ENCODE measurements at places on chromosomes 3 and 15. TPM values are rescaled to one million over a fixed set of nuclear protein-coding genes. Genes with fewer than 3 reads are reported as not detected.

- no peak overlapping the region for H3K27ac ChIP-seq
- H3K4me3 ChIP-seq: no peak overlapping the region
- H3K36me3 ChIP-seq: no peaks in the 10 kb centered on the region
- no peaks in the 10 kb centered on the region for H3K27me3 ChIP-seq
- peaks cover 8% of the 10 kb centered on the region for H3K4me1 ChIP-seq
Measured at GRCh38 chr3:138492980-138493675, 58.7 kb downstream of the ESYT3 start.

DNA sequence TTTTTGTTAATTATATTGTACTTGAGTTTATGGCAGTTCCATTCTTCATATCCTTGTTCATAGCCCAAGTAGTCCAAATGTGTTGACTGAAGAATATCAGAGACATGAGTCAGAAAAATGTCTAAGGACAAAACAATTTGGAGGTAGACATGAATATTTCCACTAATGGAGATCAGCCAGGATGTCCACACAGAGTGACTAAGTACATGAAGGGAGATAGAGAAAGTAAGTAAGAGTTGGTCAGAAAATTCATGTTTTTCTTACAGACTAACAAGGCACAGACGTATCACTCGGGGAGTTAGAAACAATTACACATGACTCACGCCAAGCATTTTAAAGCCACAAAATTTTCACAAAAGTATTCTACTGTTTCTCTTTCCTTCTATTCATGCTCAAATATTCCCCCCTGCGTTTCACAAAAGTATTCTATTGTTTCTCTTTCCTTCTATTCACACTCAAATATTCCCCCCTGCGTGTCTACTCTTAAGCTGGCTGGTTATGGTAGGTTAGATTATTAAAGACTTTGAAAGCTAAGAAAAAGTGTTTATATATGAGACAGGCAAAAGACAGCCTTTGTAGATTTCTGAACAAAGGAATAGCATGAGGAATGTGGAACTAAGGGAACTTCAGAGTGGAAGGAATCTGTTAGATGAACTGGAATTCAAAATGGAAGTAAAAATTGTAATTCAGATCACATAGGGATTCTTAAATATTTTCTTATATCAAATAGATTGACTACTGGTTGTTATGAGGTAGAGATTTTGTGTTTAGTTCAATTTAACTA lies 648.7 kb upstream of the CCDC54 start:
- peaks cover 9% of the 10 kb centered on the region for H3K4me1 ChIP-seq
- H3K36me3 ChIP-seq: no peaks in the 10 kb centered on the region
- no peaks in the 10 kb centered on the region for H3K27me3 ChIP-seq
- peak overlapping the region; percentile 80 for H3K27ac ChIP-seq
- DNase-seq: peak; percentile 100

- no peak overlapping the region for H3K27ac ChIP-seq
- no peaks in the 10 kb centered on the region for H3K36me3 ChIP-seq
- H3K4me1 ChIP-seq: no peaks in the 10 kb centered on the region
- H3K4me3 ChIP-seq: no peak overlapping the region
- H3K27me3 ChIP-seq: peaks cover 10% of the 10 kb centered on the region
Measured at GRCh38 chr15:50250760-50251394, 14.6 kb downstream of the HDC start.

GRCh38 chr3:195453236-195453635 lies 10.4 kb upstream of the ACAP2 start:
- H3K27ac ChIP-seq: no peak overlapping the region
- no peaks in the 10 kb centered on the region for H3K27me3 ChIP-seq
- no peaks in the 10 kb centered on the region for H3K36me3 ChIP-seq
- peaks cover 6% of the 10 kb centered on the region for H3K4me1 ChIP-seq
- no peak for DNase-seq
- no peak overlapping the region for H3K4me3 ChIP-seq

DNA sequence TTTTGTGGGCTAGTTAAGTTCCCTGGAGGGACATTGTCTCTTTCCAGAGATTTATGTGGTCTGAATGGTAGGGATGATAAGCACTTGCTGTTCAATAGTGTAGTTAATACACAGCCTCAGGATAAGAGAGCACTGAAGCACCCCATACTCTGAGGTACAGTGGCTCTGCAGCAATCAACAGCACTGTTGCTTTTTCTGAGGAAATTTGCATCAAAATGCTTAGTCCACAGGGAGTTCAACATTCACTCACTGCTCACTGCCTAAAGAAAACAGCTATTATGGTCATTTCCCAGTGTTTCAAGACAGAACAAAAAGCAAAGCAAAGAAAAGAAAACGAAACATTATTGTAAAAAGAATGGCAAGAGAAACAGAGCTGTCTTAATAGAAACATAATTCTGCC lies 441.9 kb downstream of the PLOD2 start:
- H3K4me1 ChIP-seq: no peaks in the 10 kb centered on the region
- H3K4me3 ChIP-seq: no peak overlapping the region
- no peaks in the 10 kb centered on the region for H3K36me3 ChIP-seq
- no peak for DNase-seq
- no peak overlapping the region for H3K27ac ChIP-seq
- no peaks in the 10 kb centered on the region for H3K27me3 ChIP-seq

Gene EPHA6
- total RNA-seq: under 0.01 TPM

Gene C3orf85
- total RNA-seq: not detected

- no peak overlapping the region for H3K4me3 ChIP-seq
- H3K27me3 ChIP-seq: no peaks in the 10 kb centered on the region
- no peaks in the 10 kb centered on the region for H3K36me3 ChIP-seq
- peak overlapping the region; percentile 77 for H3K27ac ChIP-seq
- peaks cover 21% of the 10 kb centered on the region for H3K4me1 ChIP-seq
Measured at GRCh38 chr15:34810443-34811129, 15.2 kb upstream of the ACTC1 start.

Gene TTBK2
- 16.2 TPM for total RNA-seq

- DNase-seq: peak; percentile 18
- no peak overlapping the region for H3K4me3 ChIP-seq
- H3K36me3 ChIP-seq: no peaks in the 10 kb centered on the region
- no peaks in the 10 kb centered on the region for H3K4me1 ChIP-seq
- no peaks in the 10 kb centered on the region for H3K27me3 ChIP-seq
Measured at GRCh38 chr15:34883042-34883441, 86.5 kb downstream of the AQR start.

DNA sequence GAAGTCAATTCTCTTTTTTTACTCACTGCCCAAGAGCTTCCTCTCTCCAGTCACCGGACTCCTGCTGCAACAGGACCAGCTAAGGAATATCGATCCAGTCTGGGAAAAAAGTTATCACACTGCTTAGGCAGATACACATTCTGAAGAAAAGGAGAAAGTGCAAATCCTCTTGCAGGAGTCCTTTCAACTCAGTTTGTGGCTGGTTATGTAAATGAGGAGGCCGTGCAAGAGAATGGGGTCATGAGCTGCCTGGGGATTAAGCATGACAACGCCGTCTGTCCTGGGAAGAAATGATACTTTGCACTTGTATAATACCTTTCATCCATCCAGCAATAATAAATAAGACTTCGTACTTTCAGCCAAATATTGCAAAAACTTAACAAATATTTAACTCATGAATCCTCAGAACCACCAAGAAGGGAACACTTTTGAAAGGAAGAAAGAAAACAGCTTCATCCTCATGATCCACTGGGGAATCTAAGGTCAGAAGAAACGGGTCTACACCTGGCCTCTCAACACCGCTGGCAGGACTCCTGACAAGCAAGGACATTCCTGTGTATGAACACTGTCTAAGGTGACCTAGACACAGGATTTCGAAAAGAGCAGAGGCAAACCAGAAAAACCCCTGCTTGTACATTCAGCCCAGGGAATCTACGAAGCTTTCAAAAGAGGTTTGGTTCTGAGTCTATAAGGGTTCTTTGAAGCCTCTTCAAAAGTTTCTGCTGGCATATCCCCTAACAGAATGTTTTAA lies 13.1 kb upstream of the WWTR1 start:
- no peaks in the 10 kb centered on the region for H3K36me3 ChIP-seq
- H3K4me1 ChIP-seq: no peaks in the 10 kb centered on the region
- H3K27ac ChIP-seq: no peak overlapping the region
- DNase-seq: no peak
- no peaks in the 10 kb centered on the region for H3K27me3 ChIP-seq

- H3K27ac ChIP-seq: no peak overlapping the region
- no peaks in the 10 kb centered on the region for H3K27me3 ChIP-seq
Measured at GRCh38 chr3:61875046-61875844, 313.9 kb downstream of the PTPRG start.

DNA sequence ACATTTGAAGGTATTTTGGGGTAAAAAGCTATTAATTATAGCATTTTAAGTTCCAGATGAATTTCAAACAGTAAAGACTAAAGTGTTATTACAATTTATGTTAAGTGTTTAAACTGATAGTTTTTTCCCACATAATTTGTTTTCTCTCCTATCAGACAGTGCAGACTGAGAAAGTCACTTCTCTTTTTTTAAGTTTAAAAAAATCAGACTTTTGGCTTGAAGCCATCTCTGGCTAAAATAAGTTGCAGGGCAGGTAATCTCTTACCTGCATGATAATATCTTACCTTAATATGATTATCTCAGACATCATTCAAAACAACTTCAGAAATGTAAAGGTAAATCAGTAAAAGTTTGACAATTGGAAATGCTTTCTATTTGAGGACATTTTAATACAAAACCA lies 21.5 kb upstream of the RAB6B start:
- no peak overlapping the region for H3K27ac ChIP-seq
- no peak overlapping the region for H3K4me3 ChIP-seq
- H3K27me3 ChIP-seq: peaks cover 6% of the 10 kb centered on the region
- H3K4me1 ChIP-seq: no peaks in the 10 kb centered on the region
- no peak for DNase-seq

Gene EFCC1
- total RNA-seq: not detected

DNA sequence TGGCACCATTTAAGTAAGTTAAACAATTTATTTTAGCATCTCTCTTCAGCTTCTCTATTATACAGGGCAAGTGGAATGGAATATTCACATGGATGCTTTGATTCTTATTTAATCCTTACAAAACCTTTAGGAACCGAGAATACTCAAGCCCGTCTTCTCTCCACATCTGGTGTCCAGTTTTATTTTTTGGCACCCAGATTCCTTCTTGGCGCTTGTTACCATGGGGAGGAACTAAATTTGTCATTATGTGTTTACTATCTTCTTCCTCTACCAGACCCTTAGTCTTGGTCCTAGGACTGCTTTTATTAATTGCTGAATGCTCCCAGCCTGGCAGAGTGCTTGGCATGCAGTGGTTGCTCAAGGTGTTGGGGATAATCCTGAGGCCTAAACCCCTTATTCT lies 138.8 kb downstream of the CACNA2D3 start:
- DNase-seq: no peak
- no peaks in the 10 kb centered on the region for H3K36me3 ChIP-seq
- H3K4me3 ChIP-seq: no peak overlapping the region
- H3K27ac ChIP-seq: no peak overlapping the region
- H3K27me3 ChIP-seq: no peaks in the 10 kb centered on the region

- no peaks in the 10 kb centered on the region for H3K4me1 ChIP-seq
- H3K27ac ChIP-seq: no peak overlapping the region
- DNase-seq: peak; percentile 43
- H3K36me3 ChIP-seq: peaks cover 4% of the 10 kb centered on the region
- H3K27me3 ChIP-seq: no peaks in the 10 kb centered on the region
Measured at GRCh38 chr15:38349251-38349650, 96.6 kb downstream of the SPRED1 start.

DNA sequence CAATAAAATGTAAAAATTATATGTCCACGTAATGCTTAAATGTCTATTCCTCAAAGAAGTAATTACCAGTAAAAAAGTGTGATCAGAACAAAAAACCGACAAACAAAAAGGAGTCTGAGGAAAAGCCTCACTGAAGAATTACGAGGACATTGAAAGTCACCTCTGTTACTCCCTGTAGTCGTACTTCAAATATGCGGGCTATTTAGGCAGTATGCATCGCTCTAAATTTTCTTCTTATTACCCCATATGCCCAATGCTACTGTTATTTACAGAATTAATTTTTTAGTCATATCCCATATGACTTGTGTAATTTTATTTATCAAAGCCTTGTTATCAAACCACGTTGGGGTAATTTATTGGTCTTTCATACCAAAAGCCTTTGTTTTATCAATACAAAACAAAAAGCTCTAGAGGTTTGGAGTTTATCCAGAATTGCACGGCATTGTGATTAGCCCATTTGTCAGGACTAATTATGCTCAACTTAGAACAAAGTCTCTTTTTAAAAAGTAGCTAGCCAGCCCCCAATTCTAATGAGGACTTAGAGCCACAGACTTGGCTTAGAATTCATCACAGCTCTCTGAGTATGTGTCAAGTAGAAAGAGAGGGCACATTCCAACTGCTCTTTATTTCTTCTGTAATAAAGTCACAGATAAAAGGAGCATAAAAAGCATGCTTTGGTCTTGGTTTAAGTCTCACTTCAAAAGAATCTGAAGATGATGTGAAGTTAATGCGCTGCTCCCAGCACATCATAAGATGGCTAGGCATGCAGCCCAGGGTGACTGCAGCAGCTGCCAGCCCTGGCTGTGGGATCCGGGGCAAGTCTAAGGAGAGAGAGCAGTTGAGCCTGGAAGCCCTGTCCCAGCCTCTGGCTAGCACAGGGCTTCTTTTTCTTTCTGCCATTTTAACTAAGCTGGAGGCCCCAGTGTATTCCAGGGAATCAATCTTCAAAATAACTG lies 521.0 kb downstream of the GABRG3 start:
- peak; percentile 97 for DNase-seq
- H3K36me3 ChIP-seq: no peaks in the 10 kb centered on the region
- H3K4me3 ChIP-seq: no peak overlapping the region
- H3K27ac ChIP-seq: no peak overlapping the region
- H3K27me3 ChIP-seq: no peaks in the 10 kb centered on the region
- H3K4me1 ChIP-seq: no peaks in the 10 kb centered on the region

DNA sequence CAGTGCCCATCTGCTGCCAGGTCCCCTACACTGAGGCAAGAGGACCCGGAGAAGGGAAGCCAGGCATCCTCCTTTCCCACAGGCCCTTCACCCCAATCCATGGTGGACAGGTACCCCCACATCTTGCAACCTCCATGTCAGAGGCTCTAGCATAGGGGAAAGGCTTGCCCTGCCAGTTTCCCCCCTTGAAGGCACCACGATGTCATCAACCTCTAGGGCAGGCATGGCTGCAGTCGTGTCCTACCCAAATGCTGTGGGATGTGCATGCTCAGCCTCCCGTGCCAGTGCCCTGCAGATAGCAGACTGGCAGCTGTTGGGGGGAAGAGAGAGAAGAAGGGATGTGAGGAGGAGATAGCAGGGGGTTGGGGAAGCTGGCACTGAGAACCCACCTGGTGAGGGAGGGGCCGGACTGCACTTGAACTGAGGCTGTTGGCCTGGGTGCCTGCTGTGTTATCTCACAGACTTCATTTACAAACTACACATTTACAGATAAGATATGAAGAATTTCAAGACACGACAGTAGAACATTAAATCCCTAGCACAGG lies 197.5 kb downstream of the ADAMTS9 start:
- H3K27me3 ChIP-seq: peaks cover 36% of the 10 kb centered on the region
- no peak overlapping the region for H3K27ac ChIP-seq
- peaks cover 2% of the 10 kb centered on the region for H3K4me1 ChIP-seq
- no peak overlapping the region for H3K4me3 ChIP-seq

Gene SH3BP5
- total RNA-seq: 12.9 TPM

DNA sequence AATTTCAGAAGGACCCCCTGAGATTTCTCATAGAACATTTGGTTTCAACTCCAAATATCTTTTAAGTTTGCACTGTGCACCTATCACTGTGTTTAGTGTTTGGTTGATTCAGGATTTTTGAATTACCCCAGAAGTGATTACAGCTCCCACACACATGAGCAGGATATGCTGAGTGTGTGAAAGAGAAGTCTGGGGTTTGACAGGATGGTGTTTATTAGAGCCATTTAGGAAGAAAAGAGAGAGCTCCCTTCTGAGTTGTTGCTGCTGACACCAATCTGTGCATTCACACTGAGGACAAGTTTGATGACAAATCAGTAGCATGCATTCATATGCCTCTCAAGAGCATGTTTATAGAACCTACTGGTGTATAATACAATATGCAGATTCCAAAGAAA lies 118.1 kb downstream of the RPL22L1 start:
- peak overlapping the region; percentile 73 for H3K27ac ChIP-seq
- no peaks in the 10 kb centered on the region for H3K27me3 ChIP-seq
- peaks cover 31% of the 10 kb centered on the region for H3K4me1 ChIP-seq
- H3K4me3 ChIP-seq: no peak overlapping the region
- no peak for DNase-seq

All from fibroblast of lung (primary cell).